ENCODE measurements at places on chromosomes 7 and 10.

DNA sequence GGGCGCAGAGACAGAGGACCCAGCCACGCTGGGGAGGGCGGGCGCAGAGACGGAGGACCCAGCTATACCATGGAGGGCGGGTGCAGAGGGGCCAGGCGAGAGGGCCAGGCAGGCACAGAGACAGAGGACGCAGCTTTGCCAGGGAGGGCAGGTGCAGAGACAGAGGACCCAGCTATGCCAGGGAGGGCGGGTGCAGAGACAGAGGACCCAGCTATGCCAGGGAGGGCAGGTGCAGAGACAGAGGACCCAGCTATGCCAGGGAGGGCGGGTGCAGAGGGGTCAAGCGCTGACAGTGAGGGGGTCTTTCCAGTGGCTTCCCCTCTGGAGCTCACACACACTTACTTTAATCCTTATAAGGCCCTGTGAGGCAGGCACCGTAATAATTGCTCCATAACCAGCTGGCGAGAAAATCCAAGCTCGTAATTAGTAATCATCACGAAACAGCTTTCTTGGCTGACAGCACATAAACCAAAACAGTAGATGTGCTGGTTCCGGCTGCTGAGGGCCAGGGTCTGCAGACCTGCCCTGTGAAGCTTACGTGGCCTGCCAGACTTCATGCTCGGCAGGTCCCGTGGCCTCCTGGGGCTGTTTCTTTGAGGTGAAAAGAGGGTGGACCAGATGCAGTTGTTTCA, 137.2 kb downstream of the VIPR2 start:
- no peak for DNase-seq

DNA sequence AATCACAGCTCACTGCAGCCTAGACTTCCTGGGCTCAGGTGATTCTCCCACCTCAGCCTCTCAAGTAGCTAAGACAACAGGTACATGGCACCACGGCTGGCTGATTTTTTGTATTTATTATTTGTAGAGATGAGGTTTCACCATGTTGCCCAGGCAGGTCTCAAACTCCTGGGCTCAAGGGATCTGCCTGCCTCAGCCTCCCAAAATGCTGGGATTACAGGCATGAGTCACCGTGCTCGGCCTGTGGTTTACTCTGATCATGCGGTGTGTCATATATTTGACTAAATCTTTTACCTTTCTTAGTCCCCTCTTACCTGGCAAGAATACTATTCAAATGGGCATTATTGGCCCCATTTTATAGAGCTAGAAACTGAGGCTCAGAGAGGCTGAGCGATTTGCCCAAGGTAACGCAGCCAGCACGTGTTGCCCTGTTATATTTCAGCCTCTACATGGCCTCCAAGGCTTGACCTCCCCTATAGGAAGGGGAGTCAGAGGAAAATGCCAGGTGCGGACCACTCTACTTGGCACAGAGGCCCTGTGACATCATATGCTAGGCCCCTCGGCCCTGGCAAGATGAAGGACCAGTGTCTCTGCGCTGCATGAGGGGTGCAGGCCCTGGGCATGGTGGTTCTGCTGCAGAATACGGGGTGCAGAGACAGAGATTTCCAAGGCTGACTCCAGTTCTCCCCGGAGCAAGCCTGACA, 8.2 kb downstream of the ZCCHC24 start:
- DNase-seq, result no peak

GRCh38 chr10:77168161-77168560, 469.4 kb downstream of the KCNMA1 start:
- DNase-seq, result no peak

DNA sequence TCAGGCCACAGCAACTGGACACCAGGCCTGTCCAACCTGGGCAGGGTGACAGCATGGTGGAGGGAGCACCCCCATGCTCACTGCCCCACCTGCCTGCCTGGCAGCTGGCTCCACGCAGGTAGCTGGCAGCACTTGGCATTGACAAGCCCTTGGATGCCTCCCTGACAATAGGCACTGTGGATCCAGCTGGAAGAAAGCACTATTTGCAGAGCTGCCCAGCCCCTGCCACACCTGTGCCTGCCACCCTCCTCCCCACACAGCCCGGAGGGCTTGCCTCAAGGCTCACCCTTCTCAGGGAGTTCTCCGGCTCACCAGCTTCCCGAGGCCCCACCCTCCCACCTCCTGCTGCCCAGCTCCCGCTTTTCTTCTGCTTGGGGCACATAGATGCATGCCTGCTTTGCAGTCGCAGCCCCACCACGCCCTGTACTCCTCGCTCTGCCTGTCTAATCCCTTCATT, 160.1 kb downstream of the NEURL1 start:
- DNase-seq, result no peak

DNA sequence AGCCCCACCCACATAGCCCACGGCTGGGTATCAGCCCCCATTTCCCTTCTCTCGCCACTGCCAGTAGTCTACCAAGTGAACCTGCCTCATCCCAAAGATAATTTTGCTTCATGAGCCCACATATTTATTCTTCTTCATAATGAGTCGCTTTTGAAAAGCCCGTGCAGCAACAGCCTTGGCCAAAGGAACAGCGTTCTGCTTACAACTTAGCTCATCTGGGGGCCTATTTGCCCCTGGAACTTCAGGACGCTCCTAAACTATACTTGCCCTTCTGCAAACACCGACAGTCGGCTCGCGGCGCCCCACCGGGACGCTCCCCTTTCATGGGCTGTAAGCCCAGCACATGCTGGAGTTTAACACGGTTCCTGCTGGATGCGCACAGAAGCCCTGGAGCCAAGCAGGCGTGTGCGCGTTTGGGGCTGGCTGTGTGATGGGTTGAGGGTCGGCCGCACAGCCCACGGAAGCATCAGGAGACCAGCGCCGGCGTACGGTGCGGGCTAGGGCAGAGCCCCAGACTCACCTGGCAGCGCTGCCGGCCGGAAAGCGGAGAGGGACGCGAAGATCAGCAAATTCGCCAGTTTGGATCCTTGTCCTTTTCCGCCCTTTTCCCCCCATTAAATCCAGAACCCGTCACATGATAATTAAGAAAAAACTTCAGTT, 370 bp downstream of the TMEM60 start:
- DNase-seq, result no peak

DNA sequence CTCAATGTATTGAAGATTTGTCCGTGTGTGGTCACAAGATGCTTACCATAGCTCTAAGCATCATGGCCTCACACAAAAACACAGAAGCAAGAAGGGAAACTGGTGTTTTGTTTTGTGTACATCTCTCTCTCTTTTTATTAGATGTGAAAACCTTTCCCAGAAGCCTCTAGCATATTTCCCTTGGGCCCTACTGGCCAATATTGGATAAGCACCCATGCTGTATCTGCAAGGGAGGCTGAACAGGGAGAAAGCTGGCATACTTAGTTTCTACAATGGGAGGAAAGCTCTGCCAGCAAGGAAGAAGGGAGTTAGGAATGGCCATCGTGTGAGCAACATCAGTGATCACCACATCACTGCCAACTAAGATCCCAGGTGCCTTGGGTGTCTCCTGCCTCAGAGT, 9.6 kb upstream of the NAMPT start:
- no peak for DNase-seq

GRCh38 chr10:31760674-31761081, 168.0 kb downstream of the ARHGAP12 start:
- DNase-seq, result no peak

DNA sequence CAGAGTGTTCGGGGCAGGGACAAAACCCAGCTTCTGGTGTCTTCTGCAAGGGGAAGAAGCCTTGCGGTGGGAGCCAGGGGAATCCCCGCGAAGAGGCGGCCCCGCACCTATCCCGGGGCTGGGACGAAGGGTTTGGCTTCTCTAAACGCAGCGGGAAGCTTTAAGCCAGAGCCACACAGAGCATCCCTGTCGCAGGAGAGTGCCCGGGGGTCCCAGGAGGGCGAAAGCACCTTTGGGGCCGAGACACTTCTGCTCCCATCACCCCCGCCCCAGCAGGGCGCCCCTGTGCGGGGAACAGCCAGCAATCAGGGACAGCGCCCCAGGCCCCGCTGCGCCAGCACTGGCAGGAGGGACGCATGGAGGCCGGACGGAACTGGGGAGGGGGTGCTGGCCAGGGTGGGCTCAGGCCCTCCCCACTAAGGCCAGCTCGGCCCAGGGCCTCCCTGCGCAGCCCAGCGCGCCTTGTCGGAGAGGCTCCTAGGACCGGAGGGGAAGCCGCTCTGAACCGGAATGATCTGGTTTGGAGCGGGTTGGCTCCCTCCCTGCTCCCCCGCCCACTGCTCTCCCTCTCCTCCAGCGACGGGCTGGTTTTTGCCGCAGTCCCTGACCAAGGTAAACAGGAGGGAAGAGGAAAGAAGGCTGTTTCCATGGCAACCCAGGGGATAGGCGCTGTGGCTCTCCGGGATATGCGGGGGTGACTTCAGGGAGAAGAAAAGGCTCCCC, 63.9 kb downstream of the TMEM209 start:
- DNase-seq, result no peak

GRCh38 chr10:24556126-24556749, 167.4 kb downstream of the ARHGAP21 start:
- DNase-seq, result no peak

DNA sequence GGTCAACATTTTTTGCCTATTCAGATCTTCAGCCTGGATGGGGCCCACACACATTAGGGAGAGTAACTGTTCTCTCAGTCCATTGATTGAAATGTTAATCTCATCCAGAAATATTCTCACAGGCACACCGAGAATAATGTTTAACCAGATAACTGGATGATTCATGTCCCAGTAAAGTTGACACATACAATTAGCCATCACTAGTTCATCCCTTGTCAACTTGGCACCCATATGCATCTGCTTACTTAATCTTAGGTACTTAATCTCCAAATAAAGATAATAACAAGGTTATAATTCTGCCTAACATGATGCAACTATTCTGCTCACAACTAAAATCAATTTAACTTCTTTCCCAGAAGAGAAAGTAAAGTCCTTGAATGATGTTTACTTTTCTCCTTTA, 502.6 kb downstream of the ADRA2A start:
- no peak for DNase-seq

GRCh38 chr10:27240212-27241009, at the start of gene ACBD5:
Gene ACBD5, minus strand, starts transcription at chr10:27240797. Its CDS starts 109 bp downstream, at chr10:27240688.
- no peak for DNase-seq

GRCh38 chr10:90675621-90676020, 182.2 kb downstream of the HTR7 start:
- no peak for DNase-seq

GRCh38 chr10:3783316-3783681, 1.7 kb downstream of the KLF6 start:
- DNase-seq, result peak; percentile 43

DNA sequence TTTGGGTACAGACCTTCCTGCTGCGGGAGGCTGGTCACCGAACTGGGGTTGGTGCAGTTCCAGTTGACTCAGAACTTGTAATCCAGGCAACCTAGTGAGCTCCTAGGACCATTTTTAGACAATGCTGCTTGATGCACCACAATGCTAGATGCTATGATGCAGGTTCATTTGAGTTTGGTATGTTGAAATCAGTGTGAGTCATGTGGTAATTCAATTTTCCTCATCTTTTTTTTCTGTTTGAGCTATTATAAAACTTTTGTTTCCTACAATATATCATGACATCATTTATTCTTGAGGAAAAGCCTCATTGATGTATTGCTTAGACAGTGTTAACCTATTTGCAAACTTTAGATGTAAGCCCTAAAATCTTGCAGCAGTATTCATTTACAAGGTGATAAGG, 40.9 kb upstream of the MTPN start:
- no peak for DNase-seq

GRCh38 chr7:29860186-29860585, 53.9 kb downstream of the WIPF3 start:
- no peak for DNase-seq

DNA sequence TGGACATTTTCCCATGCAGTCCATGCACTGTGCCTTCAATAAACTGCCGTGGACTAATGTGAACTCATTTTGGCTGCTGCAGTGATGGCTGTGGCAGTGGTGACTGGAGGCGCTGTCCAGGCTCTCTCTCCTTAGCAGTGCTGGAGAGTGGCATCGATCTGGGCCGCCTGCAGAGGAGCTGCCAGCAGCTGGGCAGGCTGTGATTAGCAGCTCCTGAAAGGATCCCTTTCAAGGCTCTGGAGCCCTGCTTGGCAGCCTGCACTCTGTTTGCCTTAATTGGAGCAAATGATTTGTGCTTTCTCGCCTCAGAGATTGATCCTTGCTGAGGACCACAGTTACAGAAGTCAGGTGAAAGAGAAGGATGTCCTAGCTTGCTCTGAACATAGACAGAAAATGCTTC, 130.1 kb upstream of the VWC2 start:
- DNase-seq, result no peak

- DNase-seq, result no peak
Measured at GRCh38 chr10:21260506-21261149, 264.9 kb downstream of the SKIDA1 start.

GRCh38 chr10:123746942-123747341, 80.8 kb downstream of the GPR26 start:
- DNase-seq, result no peak

All from 8988T (cell line).